ENCODE measurements at places on chromosomes 5 and 9. TPM values are rescaled to one million over a fixed set of nuclear protein-coding genes. Genes with fewer than 3 reads are reported as not detected.

GRCh38 chr5:1513326-1514026 is 10.3 kb downstream of the LPCAT1 start:
- no peak for DNase-seq

DNA sequence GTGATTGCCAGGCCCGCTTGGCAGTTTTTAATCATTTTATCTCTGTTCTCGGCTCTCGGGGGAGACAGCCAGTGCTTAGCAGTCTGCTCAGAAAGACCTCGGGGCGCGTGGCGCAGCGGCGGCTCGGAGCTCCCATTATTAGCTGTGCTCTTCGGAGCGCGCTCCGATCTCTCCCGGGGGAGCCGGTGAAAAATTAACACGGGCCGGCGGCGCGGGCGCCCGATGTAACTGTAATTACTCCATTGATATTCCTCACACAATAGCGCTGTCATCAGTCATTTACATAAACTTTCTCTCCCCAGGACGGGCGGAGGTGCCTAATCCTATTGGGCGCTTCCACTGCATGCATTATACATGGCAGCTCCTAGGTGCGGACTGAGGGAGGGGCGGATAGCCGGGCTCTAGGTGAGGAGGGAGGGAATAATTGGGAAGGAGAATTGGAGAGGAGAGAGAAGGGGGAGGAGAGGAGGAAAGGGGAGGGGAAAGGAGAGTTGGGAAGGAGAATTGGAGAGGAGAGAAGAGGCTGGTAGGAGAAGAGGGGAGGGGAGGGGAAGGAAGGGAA is 24.9 kb downstream of the LMX1B start:
- peak; percentile 53 for DNase-seq

GRCh38 chr9:7892975-7893374 is 93.4 kb upstream of the DMAC1 start:
- no peak for DNase-seq

DNA sequence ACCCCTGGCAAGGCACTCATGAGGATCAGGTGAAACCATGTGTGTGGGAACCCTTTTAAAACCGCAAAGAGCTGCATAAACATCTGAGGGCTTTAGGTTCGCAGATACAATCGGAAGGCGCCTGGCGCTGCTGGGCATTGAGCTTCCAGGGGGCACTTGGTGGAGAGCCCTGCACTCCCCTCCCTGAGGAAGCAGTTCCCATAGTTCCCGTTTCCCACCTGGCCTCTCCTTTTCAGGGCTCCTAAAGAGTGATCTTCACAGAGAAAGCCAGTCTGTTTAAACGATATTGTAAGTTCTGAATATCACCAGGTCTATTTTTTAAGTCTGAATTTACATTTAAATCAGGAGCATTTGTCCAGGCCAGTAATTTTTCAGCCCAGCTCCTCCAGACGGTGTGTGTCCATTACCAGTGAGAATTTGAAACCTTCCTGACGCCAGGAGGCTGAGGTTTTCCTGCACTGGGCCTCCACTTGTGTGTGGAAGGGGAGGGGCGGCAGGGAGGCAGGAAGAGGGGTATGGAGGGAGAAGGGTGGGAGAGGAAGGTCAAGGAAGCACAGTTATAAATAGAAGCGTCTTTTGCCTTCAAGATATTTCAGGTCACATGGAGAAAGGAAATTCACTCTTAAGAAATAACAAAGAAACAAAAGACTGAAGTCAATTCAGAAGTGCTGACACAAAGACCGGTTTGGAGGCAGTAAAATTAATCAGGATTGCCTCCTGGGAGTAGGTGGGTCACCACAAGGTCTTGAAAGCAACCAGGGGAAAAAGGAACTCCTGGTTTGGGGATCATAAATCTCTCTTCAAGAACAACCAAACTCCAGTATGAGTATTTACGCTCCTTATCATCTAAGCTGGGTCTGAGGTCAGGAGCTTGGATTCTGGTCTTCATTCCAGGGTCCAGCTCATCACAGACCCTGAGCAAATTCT is 14.3 kb upstream of the MGAT1 start:
- DNase-seq, result no peak

- DNase-seq, result no peak
Observed at GRCh38 chr9:120653762-120654161, 60.5 kb downstream of the MEGF9 start.

DNA sequence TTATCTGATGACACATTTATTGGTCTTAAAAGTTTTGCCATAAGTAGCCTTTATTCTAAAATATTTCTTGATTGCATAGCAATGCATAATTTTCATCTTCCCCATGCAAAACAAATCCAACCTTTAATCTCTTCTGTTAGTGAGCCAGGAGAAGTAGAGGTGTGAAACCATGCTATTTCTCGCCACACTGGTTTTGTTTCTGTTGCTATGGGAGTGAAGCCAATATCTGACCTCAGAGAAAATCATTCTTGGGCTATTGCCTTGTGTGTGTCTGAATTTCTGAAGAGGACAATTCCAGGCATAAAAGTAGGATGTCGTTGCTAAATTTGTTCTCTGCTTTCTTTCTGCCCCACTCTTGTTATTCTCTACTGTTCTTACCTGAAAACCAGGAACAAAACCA is 183.6 kb downstream of the PTTG1 start:
- no peak for DNase-seq

DNA sequence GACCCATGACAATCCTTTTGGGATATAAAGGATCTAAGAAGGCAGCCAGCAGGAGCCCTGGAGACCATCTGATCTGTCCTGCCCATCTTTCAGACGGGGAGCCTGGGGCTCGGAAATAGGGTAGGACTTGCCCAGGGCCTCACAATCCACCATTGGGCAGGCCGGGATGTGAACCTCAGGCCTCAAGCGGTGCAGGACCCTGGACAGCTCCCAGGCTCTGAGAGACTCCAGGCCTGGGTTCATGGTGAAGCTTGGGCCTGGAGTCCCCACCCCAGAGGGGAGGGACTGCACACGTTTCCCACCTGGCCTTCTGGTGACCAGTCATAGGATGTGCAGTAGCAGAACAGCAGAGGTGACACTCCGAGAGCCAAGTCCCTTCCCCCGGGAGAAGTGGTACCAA is 36.6 kb upstream of the RAPGEF1 start:
- DNase-seq, result no peak

DNA sequence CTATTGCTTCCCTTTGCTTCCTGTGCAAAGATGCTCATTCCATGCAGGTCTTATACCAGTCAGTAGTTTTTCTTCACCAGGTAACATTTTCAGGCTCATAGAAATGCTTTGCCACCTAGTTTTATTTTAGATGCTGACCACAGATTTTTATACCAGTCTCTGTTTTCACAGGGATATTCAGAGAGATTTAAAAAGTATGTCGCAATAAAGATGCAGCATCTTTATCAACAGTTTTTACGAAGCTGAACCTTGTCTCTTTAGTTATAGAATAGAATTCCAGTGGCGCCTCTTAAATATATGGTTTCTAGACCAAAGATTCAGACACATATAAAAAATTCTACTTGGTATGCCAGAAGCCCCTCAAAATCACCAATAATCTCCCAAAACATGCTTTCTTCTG is 155.7 kb upstream of the PCSK5 start:
- no peak for DNase-seq

- no peak for DNase-seq
Observed at GRCh38 chr5:172981931-172982330, 1.6 kb upstream of the ATP6V0E1 start.

GRCh38 chr5:161530700-161531099 is 15.8 kb downstream of the GABRB2 start:
- DNase-seq, result peak; percentile 8

DNA sequence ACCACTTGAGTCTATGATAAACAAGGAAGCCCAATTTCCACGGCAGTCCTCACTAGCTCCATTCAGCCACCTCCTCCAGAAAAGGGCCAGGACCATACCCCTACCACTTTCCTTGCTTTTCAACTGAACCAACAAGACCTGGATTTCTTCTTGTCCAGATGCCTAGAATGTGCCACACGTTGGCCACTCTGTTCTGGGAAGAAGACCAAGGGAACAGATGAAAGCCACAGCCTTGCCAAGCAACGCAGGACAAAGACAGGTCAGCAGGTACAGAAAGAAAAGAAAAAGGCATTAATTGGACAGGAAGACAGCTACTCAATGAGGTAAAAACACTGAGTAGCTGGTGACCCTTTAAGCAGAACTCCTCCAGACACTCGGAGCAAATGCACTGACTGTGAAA is 2.2 kb downstream of the CCNJL start:
- no peak for DNase-seq

DNA sequence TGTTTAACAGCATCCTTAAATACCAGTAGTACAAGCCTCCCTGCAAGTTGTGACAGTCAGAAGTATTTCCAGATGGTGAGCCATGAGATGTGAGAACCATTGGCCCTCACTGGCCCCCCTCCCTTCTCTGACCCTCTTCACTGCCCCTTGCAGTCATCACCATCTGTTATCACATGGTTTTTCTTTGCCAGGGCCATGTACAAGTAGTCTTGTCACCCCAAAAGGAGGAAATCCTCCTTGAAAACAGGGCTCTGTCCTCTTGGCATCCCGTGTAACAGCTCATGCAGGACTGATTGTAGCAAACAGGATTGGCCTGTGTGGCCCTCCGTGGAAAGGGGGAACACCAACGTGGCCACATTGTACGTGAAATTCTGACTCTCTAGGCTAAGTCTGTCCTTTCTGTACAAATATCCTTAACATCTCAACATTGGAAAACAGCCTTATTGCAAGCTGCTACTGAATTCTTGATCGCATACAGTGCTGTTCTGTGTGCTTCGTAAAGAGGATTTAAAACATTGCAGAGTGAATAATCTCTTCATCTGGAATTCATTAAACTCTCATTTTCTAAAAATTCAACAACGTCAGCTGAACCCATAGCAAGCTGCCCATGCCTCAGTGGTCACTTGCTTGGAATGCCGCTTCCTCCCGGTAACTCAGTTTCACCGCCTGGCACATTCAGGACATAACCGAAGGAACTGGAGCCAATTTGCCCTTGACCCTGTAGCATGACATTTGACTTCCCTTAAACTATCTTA is 171.7 kb downstream of the ATPSCKMT start:
- no peak for DNase-seq

- no peak for DNase-seq
Observed at GRCh38 chr9:107700847-107701246, 211.3 kb upstream of the KLF4 start.

Gene AKNA
- 15.6 TPM for total RNA-seq

Gene TMEM174
- not detected for total RNA-seq

Gene NRG2
- 4.6 TPM for total RNA-seq

Gene SERF1A
- total RNA-seq, result 13.6 TPM

Gene PDE6A
- 0.10 TPM for total RNA-seq

Gene ZNF782
- total RNA-seq, result 13.8 TPM

Gene GZMA
- 0.20 TPM for total RNA-seq

Gene RPL12
- total RNA-seq, result 442 TPM

Gene TMEM252
- total RNA-seq, result not detected

Gene STPG3
- not detected for total RNA-seq

Data from spinal cord (tissue), 10 donors.